Stimulated activated CD4-positive, alpha-beta T cell treated with anti-CD3 and anti-CD28 coated beads, TNF-alpha, amount 100 ng/mL, for 1 hour (primary cell): ENCODE measurements at places on chromosomes 2 and 18.

DNA sequence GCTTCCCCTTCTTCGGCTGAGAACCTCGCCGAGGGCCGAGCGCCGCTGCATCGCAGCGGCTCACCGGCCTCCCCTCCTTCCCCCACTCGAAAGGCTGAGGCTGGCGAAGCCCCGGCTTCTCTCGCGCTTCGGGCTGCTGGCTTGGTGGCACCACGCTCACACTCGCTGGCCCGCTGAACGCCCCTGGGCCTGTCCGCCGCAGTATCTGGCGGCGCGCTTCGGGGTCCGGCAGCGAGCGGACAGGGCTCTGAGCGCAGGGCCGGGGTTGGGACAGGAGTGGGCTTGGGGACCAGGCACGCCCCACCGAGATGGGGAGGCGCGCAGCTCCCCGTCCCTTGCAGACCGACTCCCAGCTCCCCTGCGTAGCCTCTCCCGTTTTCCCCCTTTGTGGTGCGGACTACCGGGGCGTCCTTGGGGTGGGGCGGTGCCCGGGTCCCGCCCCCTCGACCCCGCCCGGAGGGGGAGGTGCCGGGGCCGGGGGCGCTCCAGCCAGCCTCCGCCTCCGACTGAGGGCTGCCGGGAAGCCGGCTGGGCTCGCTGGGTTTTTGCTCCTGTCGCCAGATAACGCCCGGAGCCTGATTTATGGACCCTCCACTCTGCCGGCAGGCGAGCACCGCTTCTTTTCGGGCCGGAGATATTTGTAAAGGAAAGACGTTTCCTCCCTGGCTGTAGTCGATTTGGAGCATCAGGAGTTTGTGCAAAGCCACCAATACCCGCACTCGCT lies 3.8 kb downstream of the GBX2 start:
- DNase-seq = no peak

- DNase-seq = no peak
Observed at GRCh38 chr2:153990771-153991170, 119.0 kb downstream of the GALNT13 start.

DNA sequence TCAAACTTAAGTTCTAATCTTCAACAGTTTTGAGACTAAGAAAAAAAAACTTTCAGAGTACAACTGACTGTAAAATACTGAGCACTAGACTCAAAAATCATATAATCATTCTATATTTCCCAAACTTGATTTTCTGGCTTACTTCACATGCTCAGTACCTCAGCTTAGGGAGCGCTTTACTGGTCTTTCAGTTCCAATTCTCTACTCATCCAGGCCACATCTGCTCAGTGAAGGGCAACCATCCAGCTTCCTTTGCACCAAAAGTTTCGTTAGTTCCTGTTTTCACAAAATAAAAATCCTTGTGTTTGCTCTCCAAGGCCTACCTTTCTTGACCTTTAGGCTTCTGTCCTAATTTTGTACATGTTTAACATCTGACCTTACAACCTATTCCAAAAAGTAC lies 287.6 kb upstream of the LRRTM1 start:
- DNase-seq = no peak

DNA sequence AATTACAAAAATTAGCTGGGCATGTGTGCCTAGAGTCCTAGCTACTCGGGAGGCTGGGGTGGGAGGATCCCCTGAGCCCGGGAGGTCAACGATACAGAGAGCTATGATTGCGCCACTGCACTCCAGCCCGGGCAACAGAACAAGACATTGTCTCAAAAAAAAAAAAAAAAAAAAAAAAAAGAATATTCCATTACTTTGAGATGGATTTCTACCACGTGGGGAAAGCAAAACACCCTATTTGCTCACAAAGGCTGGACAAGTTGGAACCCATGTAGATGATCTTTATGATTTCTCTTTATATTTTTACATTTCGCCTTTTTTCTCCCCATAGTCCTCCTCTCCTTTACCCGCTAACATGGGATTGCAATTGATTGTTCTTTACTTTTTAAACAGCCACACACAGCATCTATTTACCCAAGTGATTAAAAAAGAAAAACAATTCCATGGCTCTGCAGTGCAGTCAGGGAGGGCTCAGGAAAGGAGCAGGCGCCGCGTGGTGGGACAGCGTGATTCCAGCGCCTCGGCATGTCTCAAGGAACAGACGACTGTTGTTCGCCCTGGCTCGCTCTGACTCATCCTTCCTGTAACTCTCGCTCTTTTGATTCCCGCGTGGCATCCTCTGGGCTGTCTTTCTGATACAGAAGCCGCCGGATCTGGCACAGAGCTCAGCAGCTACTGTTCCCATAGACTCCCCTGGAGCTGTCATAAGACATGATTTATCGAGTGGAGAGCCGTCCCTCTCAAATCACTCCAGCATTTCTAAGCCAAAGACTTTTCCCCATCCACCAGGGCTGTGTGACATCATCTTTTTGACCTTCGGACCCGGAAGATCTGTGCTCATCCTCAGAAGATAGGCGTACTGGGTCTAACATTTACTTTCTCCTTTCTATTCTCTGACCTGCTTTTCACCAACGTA lies 230.4 kb upstream of the AGAP1 start:
- DNase-seq = no peak

DNA sequence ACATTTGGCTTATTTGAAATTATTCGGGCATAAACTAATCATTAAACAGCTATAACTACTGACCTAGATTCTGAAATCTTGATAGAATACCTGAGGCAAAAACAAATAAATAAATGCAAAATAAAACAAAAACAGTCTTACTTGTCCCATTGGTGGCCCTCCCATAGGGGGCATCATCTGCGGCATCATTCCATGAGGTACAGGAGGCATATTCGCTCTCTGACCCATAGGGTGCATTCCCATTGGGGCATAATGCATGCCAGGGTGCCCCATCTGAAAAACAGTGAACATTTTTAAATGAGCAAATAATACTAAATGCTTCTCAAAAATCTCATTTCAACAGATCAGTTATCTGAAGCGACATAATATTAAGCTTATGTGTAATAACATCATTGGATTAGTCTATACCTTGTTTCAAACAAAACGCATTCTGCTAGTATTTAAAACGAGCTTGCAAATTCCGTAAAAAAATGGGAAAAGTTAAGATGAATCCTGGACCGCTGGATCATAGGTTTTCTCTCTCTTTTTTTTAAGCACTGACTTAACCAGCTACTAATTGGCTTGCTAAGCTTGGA lies 1.3 kb downstream of the PRPF40A start:
- DNase-seq = no peak

DNA sequence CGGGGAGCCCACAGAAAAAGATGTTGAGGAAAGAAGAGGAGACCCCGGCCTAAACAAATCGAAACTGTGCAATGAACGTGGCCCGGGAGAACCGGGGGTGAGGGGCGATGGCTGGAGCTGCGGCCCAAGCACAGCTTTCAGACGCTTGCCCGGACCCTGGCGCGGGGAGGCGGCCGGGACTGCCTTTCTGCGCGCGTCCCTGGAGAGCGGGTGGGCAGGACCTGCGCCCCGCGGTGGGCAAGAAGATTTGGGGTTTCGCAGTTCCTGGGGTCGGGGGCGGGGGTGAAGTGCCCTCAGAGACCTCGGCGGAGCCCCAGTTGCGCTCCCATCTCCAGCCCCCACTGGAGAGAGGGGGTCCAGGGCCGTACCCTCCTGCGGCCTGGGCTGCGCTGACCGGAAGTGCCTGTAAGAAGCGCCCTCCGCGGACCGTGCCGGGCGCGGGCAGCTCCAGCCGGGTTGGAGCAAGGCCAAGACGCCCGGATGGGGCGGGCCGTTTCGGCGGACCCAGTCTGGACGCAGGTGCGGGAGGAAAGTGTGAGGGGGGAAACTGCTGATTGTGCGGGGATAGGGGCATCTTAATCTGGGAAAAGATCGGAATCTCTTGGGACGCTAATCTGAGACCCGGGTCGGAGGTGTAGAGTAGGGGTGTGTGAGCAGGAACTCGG lies 11.6 kb downstream of the EN1 start:
- no peak for DNase-seq

GRCh38 chr2:5359397-5359796 lies 332.8 kb upstream of the SOX11 start:
- DNase-seq = no peak

DNA sequence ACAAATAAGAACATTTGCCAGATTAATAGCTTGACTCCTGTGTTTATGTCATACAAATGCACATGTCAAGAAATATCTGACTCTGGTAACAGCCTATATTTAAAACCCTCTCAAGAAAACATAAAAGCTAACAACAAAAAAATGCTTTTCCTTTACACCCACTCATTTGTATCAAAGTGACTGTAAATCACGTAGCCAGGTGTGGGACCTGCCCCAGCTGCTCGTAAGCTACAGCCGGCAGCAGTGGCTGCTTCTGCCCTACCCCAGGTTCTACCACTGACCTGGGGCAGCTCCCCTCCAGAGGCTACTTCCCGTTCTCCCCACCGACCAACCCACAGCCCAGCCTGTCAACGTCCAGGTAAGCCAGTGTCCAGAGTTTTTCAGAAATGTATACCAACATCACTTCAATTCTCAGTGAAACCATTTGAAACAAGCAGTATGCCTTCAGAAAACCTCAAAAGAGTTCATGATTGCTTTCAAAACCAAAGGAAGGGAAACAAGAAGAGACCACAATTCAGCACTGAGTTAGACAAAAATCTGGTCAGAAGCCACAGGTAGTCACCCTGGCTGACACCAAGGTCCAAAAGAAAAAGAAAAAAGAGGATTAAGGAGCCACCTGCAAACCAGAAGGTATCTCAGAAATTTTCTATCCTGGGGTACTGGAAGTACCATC lies 40.4 kb downstream of the KIDINS220 start:
- no peak for DNase-seq

- no peak for DNase-seq
Observed at GRCh38 chr2:72949045-72949444, 31.7 kb downstream of the EMX1 start.

DNA sequence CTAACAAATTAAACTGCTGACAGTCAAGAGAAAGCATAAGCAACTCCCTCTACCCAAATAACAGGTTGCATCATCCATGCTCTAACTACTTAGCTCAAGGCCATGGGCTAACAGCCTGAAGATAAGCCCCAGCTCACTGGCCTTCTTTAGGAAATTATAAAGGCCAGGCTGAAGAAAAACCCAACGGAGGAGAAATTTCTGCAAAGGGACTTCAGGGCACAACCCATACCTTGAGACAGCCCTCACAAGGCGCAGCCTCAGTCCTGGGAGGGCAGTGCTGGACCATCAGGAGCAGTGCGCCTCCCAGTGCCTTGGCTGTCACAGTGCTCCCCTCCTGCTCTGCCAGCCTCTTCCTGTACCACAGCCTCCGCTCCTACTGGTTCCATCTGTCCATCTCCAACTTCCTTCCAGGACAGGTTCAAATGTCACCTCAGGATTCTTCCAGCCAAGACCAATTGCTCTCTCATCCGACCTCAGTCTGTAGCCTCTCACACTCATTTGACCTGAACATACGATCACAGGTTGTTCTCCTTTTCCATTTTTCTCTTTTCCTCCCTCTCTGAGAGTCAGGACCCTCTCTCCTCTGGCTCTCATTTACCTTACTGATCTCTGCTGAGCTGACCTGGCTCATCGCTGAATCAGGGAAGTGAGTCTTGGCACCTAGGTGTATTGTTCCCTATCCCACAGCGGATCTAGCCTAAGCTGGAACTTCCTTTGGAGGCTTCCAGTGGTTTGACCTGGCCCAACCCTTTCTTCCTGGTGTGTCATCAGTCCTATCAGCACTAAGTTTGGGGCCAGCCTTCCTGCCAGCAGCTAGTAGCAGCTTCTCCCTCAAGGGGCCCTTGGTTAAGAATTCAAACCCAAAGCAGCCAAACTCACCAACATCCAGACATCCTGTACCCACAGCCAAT lies 1.9 kb downstream of the MCFD2 start:
- DNase-seq = no peak
